MM.1S (cell line): ENCODE measurements at places on chromosomes 2 and 18.

DNA sequence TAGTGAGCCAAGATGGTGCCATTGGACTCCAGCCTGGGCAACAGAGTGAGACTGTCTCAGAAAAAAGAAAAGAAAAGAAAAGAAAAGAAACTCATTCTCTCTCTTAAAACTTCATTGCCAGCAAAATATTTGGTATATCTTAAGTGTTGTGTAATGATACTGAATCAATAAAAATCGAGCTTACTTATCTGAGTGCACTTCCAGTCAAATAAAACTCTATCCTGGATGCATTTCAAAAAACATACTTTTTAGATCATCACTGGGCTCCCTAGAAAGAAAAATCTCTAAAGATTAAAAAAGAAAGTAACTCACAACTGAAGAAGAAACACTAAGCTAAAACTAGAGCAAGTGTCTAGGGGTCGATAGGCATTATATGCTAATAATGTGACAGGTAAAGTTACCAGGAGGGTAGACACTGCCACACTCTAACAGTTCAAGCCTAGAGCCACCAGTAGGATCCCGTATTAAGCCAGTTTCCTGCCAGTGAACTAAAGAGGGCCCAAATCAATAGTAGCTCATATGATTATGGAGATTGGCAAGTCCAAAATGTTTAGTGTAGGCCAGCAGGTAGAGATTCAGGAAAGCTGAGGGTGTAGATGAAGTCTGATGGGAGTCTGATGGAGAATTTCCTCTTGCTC lies 242.1 kb upstream of the CYRIA start:
- no peak for DNase-seq

DNA sequence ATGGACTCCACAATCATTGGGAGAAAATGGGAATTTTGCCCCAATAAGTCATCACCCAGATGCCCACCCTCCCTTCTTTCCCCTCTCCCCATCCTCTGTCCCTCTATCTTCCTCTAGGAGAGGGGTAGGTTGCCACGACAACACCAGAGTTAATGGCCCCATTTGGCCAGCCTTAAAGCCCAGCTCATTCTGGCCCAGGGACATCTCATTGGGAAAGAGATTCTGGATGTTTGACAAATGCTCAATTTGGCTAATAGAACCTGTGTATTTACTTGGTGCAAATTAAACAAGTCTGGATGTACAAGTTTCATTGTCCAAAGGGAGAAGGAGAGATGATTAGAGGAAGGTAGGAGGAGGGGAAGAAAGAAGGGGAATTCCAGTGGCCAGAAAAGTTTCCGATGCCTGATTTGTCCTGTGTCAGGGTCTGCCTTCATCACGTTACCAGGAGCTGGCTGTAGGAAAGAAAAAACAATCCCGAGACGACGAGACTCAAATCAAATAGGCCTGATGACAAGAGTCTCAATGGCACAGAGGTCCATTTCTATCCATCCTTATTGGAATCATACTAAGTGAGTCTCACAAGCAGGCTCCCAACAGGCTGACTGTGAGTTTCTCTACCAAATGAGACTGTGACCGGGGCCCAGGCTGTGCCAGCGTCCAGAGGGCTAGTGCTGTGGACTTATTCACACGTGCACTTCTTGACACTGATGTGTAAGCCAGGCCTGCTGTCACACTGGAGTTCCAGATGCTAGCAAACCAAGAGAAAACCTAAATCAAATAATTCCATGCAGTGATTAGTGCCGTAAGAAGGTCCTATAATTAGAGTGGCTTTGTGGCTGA lies 265.2 kb upstream of the APCDD1 start:
- no peak for DNase-seq

DNA sequence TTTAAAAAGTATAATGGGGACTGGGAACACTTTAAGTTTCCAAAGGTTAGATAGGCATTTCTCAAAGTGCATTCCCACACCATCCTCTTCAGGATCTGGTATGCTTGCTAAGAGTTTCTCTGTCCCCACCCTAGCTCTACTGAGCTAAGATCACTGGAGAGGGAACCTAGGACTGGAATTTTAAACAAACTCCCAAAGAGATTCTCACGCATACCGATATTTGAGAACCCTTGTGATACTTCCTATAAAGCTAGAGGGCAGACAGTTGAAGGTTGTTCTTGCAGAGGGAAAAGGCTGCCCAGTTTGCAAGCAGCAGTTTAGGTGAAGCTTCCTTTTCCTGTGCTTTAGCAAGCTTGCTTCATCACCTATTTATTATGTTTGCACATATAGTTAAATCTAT lies 3.6 kb downstream of the CNRIP1 start:
- no peak for DNase-seq

GRCh38 chr18:23626451-23627279 lies 36.0 kb downstream of the ANKRD29 start:
- DNase-seq = no peak

DNA sequence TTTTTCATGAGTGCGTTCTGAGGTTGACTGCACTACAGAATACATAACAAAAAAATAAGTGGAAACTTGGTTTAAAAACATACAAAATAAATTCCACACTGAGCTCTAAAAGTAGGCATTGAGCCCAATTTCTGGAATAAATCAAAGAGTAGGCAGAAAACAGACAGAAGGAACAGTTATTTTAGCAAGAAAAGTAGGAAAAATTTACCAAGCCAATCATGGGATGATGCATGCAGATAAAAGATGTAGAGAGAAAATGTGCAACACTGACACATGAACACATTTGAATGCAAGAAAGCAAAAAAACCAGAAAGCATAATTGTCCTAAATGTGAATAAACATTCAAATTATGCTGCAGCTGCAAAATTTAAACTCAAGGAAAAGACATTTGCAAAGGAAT lies 308.3 kb downstream of the DLGAP1 start:
- DNase-seq = no peak

GRCh38 chr2:170157025-170157684 lies 20.8 kb upstream of the MYO3B start:
- no peak for DNase-seq

DNA sequence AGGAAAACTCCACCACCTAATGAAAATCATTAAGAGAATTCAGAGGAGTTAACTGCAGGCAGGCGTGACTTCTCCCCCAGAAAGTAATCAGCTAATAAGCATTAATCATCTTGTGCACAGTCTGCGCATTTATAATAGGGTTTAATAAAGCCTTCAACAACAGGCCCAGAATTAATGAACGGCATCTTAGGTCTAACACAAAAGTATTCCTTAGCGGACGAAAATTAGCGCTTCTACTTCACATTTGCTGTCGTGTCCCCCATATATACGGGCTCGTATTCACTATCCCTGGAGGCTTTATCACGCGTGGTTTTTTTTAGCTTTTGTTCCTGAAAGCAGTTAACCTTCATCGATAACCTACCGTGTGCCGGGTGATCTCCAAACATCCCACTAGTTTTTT lies 1.8 kb downstream of the ATP8B1 start:
- DNase-seq = no peak

- no peak for DNase-seq
Observed at GRCh38 chr2:10762651-10763460, 41.4 kb downstream of the ATP6V1C2 start.

DNA sequence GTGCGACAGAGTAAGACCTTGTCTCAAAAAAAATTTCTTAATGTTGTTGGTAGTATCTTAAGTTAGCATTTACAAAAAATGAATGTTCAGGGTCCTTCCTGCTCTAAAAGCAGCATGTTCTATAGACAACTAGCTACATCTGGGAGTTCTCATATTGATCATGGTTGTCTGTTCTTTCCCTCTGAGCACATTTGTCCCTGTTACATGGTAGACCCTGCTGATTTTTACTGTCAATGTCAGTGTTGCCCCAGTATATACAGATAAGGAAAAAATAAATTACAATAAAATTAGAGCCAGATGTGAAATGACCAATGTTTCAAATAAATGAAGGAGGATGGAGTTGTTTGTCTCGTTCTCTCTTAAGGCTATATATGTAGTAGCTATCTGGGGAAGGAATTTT lies 63.2 kb downstream of the KCMF1 start:
- no peak for DNase-seq

DNA sequence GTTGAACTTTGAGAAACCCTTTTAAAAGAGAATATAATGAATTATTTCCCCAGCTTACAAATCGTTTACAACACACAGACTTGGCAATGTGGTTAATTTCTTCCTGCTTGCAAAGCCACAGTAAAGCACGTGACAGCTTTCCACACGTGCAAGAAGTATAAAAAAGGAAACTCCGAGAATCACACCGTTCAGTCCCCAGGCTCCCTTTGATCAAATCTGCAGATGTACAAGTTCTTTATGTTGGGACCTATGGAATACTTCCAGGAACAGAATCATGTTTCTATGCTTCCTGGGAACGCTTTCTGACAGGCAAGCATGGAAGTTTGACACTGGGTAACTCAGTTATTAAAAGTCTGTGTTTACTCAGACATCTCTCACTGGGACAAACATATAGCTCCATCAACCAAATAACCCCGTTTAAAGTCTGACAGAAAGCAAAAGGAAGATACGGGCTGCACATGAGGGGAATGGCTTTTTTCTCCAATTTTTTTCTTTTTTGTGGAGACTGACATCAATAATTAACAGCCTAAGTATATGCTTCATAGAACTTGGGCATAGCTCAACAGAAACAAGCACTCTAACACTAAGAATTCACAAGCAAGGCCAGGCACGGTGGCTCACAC lies 134.8 kb downstream of the EIPR1 start:
- no peak for DNase-seq
